ENCODE measurements at places on chromosomes 11 and 22.

GRCh38 chr11:66694732-66695207 is 17.1 kb upstream of the RBM4B start:
- DNase-seq, result peak; percentile 96

- no peak for DNase-seq
Observed at GRCh38 chr22:22945195-22945594, 57.6 kb downstream of the IGLL5 start.

GRCh38 chr22:27867085-27867952 is 51.7 kb downstream of the PITPNB start:
- DNase-seq, result no peak

- DNase-seq, result no peak
Observed at GRCh38 chr11:116107229-116107628, 603.0 kb upstream of the CADM1 start.

DNA sequence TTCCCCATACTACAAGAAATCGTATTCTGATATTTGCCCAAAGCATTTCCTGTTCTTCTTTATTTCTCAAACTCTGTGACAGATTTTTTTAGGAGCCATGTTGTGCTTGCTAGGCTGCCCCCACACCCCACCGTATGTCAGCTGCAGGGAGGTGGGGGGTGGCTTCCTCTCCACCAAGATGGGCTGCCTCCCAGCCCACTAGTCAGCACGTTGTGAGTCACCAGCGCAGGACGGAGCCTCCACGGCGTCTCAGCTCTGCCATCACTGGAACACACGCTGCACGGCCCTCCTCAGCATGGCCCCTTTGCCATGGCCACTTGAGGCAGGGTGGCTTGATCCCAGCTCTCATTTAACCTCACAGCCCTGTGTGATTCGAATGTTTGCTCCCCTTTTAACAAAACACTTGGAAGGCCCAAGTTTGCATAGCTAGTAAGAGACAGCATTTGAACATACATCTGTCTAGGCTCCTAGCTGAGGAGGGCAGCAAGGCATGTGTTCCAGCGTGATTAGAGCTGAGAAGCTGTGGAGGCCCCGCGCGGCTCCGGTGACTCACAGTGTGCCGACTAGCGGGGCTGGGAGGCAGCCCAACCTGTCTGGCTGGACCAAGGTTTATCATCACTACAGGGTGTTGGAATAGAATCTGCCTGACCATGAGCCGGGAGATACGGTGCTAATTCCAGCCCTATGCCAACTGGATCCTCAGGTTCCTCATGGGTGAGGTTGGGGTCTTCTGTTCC is 180.7 kb upstream of the NCAM1 start:
- DNase-seq, result no peak

DNA sequence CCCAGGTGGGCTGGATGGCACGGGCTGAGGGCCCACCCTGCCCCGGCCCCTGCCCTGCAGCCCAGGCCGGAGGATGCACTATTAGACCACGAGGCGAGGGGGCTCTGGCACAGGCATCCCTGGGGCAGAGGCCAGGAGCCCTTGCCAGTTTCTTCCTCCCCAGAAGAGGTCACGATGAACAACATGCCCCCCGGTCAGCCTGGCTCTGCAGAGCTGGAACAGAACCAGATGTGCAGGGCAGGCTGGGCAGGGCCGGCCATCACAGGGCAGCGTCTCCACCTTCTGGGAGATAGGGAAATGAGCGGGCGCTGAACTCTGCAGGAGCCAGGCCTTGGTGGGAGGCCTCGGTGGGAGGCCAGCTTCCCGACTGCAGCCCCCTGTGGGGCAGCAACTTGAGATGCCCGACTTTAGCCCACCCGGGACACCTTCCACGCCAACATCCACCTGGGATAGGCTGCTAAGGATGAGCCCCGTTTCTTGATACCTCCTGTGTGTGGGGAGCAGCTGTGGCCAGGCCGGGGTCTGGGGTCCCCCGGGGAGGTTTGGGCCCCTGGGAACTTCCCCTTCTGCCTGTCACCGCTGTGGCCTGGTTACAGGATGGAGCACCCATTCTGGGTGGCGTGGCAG is 21.8 kb upstream of the GNB1L start:
- DNase-seq, result no peak

GRCh38 chr11:67280341-67280787 is 8.7 kb upstream of the ANKRD13D start:
- DNase-seq, result no peak

DNA sequence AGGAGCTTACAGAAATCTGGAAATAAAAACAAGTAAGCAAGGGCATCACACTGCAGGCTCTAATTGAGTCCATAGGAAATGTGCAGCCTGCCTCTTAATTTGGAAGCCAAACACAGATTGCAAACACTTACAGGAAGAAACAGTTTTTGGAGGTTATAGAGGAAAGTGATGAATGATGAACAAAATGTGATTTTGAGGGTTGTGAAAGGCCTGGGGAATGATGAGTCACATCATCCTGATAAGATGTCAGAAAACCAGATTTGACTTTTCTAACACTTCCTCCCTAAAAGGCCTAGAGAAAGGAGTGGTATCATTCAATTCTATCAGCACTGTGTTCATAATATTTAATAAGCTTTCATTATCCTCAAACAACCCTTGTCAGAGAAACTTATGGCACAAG is 96.6 kb upstream of the POU2AF2 start:
- no peak for DNase-seq

GRCh38 chr11:110069158-110069737 is 23.9 kb upstream of the ZC3H12C start:
- DNase-seq, result peak; percentile 3

Measured in HCT116 (cell line).